ENCODE measurements at places on chromosomes 2 and 18.

DNA sequence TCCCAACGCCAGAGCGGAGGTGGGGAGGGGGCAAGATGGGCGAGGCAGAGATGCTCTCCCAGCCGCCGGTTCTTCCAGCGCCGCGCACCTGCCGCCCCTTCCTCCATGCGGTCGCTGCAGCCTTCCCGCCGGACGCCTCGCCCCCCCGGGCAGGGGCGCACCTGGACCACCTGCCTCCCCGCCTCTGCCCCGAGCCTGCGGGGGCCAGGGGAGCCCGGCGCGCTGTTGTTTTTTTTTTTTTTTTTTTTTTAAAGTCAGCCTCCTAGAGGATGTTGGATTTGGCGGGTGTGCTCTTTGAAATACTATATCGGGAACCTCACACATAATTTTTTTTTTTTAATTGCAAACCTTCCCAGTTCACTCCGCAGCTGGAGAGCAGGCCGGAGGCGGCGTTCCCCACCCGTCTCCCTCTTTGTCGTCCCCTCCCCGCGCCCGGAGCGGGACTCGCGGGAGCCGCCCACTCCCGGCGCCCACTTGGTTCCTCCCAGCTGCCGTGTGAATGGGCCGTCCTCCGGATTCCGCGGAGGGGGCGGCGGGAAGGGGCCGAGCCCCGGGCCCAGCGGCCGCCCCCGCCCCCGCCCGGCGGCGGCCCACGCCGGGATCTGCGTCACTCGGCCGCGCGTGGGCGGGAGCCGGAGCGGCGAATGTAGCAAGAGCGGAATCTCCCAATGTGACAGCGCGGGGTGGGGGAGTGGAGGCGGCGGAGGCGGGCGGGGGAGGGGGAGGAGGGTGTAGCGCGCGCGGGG, 421 bp upstream of the NAB1 start:
- DNase-seq, result peak; percentile 83

DNA sequence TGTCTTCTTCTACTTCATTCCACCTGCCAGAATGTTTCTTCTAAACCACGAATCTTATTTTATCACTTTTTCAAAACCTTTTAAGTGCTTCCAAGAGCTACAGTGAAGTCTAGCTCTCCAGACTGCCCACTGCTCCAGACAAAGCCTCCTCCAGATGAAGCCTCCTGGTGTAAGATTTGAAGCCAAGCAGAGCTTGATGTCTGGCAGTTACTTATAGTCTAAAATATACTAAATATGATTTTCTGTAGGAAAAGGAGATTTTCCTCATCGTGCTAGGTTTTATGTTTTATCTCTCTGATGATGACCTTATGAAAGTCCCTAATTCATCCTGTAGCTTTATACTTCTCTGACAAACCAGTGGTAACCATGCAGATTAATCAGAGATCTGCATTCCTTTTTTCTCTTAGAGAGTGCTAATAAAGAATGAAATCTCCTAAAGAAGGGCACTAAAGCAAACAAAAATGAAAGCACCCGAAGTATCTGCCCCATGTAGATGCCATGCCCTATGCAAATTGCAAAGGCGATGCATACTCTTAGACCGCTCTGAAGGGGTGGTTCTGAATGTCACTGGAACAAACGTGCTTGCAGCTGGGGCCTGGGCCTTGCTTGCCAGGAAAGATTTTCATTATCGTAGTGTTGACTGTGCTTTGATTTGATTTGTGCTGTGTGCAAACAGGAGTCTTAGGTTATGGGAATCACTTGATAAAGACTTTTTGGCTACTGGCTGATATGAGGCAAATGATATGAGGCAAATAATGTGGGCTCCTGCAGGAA, 314.2 kb downstream of the PID1 start:
- DNase-seq, result no peak

DNA sequence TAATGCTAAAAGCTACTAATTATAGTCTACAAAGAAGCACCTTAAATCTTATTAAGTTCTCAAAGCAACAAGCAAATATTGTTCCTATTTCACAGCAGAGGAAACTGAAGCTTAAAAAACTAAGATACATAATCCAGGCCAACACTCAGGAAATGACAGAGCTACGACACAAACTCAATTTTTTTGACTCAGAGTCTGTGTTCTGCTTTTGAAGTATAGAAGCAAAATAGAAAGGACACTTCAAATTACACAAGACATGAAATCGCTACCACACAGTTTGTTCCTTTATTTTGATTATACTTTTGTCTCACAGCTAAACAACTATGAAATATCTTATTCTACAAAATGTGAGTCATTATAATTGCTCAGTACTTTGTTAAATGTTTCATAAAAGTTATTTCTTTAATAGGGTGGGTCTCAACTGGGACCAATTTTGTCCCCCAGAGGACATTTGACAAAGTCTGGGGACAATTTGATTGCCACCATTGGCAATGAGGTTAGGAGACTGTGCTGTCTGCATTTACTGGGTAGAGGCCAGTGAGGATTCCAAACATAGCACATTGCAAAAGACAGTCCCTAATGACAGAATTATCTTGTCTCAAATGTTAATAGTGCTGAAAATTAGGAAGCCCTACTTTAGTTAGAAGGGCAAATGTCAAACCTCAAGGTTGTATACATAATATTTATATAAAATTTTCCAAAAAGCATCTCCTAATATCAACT, 101.5 kb upstream of the GRB14 start:
- DNase-seq, result no peak

DNA sequence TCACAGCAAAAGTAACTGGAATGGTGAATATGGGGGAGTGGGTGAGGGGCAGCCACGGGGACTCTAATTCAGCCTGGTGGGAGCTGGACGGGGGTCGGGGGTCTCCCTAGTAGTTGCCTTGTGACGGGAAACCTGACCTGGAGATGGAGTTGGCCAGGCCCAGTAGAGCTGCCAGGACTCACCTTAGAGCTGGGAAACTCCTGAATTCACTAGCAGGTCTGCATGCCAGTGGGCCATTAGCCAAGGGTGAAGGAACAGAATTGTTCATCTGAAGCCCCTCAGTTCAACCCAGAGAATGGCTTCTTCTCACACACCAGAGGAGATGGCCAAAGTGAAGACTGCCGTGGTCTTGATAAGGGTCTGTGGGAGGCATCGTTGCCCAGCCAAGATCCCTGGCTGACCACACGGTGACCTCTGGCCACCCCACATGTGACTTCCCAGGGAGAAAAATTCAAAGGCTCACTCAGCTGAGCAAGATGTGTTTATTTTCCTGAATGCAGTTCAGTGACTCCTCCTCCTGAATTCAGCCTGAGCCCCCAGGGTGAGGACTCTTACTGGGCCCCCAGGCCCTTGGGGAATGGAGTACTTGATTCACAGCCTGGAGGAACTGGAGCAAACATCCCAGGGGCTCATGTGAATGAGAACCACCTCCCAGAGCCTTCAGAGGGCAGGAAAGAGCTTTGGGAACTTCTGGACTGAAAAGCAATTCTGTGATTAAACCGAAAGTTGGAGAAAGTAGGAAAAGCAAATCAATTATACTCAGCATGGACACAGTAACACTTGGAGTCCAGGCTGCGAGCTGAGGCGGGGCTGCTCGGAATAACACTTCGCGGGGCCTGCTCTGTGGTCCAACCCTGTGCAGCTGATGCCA, 25.2 kb downstream of the MOCOS start:
- DNase-seq, result no peak

- no peak for DNase-seq
Measured at GRCh38 chr2:132381376-132381775, 35.2 kb upstream of the GPR39 start.

GRCh38 chr2:190974629-190975361, 39.2 kb downstream of the STAT1 start:
- DNase-seq, result no peak

- DNase-seq, result no peak
Measured at GRCh38 chr2:64658269-64658668, 4.6 kb upstream of the SERTAD2 start.

DNA sequence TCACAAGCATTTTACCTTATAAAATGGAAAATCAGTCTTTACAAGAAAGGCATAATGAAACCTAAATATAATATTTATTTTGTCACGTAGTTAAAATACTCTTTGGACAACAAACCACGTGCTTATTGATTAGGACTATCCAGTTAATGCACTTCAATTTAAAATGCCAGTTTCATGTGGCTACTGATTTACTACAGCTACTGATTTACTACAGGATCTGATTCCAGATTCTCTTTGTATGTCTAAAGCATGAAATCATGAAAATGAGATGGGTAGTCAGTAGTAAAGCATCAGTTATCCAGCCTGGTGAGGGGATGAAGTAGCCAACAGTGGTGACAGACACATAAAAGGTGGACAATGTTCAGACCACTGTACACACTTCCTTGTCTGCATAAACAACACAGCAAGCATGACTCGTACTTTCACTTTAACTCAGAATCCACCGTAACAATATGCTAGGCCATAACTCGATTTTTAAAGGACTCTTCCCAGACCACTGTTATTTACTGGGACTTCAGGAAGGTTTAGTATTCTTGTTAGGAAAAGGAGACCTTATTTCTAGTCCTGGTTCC, 24.9 kb downstream of the ACAA2 start:
- DNase-seq, result no peak

- no peak for DNase-seq
Measured at GRCh38 chr2:186822323-186822722, 26.6 kb downstream of the ZSWIM2 start.

- DNase-seq, result no peak
Measured at GRCh38 chr2:44753552-44754285, 187.8 kb upstream of the SIX3 start.

- no peak for DNase-seq
Measured at GRCh38 chr2:10901160-10901939, 10.4 kb upstream of the KCNF1 start.

GRCh38 chr2:202122980-202123720, 50.1 kb downstream of the KIAA2012 start:
- DNase-seq, result peak; percentile 15

GRCh38 chr18:8871489-8871888, 166.1 kb downstream of the MTCL1 start:
- DNase-seq, result no peak

DNA sequence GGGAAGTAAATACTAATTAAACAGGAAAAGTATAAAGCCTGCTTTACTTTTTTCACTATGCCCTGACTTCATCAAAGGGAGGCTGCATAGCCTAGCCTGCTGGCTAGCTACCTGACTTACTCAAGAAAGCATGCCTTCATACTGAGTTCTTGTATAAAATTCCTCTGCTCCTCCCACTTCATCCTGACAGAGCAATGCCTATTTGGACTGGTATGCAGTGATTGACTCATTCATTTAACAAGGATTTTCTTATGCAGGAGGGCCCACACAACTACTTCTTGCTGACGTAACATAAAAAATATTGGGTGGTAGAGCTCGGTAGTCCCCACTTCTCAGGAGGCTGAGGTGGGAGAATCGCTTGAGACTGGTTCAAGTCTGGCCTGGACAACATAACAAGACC, 70.5 kb downstream of the PRPF40A start:
- DNase-seq, result no peak

- DNase-seq, result peak; percentile 86
Measured at GRCh38 chr2:3001615-3002560, 375.7 kb downstream of the EIPR1 start.

- no peak for DNase-seq
Measured at GRCh38 chr2:173523497-173523896, 168.8 kb downstream of the CDCA7 start.

- DNase-seq, result peak; percentile 28
Measured at GRCh38 chr2:201882353-201883090, 76.2 kb downstream of the CDK15 start.

GRCh38 chr2:68879296-68879695, 8.1 kb upstream of the BMP10 start:
- no peak for DNase-seq

- no peak for DNase-seq
Measured at GRCh38 chr2:196481324-196481697, 158.2 kb upstream of the CCDC150 start.

GRCh38 chr2:217612920-217613319, 389.9 kb downstream of the TNS1 start:
- DNase-seq, result no peak

DNA sequence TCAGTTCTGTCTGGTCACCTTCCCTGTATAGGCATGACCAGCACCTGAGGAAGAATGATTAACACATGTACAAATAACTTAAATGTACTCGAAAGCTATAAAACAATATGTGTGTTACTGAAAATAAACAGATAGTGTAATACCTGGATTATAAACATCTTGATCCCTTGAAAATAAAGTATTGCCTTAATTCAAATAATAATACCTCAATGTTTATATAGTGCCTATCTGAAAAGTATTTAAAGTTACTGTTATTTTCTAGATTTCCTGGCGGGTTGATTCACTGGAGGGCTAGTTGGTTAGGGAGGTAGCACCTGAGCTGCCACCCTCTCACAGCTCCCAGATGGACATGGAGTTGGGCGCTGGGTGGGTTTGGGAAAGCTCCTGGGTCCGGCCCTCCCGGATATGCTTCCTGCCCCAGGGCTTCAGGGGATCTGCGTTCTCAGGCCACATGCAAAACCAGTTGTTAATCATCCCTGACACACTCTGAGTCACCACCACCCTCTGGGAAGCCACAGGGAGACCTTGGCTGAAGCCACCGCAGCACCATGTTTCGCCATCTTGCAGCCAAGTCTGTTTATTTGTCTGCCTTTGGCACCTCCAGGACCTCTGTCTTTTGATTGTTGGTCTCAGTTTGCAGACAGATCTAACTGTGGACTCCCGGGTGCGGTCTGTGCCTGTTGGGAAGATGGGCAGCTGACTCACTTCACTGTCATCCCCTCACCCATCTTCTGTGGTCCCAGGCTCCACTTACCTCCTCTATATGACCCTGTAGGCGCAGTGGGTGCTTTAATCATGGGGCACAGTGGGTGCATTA, 35.3 kb downstream of the RAB31 start:
- DNase-seq, result no peak

- DNase-seq, result no peak
Measured at GRCh38 chr2:136653861-136654260, 111.5 kb upstream of the THSD7B start.

GRCh38 chr18:50340078-50340477, 34.8 kb upstream of the SKA1 start:
- no peak for DNase-seq

DNA sequence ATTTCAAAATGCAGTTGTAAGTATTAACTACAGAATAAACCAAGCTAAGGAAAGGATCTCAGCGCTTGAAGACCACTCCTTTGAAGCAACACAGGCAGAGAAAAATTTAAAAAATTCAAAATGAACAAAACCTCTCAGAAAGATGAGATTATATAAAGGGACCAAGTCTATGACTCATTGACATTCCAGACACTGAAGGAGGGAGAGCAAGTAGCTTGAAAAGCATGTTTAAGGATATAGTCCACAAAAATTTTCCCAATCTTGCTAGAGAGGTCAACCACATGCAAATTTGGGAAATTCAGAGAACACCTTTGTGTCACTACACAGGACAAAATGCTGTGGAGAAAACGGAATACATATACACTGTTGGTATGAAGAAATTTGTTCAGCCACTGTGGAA, 112.6 kb upstream of the MC4R start:
- no peak for DNase-seq

DNA sequence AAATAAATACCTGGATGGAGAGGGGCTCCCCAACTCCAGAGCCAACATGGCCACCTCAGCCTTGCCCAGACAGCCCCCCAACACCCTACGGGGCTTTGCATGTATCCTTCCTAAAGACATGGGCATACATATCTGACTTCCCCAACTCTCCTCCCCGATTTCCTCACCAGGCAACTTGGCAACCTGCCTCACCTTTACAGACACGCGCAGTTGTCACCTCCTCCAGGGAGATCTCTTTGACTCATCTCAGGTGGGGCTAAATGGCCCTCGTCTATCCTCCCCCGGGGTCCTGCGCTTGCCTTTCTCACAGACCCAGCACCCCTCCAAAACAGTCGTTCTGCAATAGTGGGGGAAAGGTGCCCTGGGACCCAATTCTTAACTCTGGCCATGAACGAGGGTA, 10.6 kb upstream of the BIN1 start:
- DNase-seq, result no peak

Measured in SK-N-DZ (cell line).